ENCODE measurements at places on chromosomes 7 and 10.

- DNase-seq = no peak
Measured at GRCh38 chr10:110762849-110763211, 108.9 kb upstream of the PDCD4 start.

DNA sequence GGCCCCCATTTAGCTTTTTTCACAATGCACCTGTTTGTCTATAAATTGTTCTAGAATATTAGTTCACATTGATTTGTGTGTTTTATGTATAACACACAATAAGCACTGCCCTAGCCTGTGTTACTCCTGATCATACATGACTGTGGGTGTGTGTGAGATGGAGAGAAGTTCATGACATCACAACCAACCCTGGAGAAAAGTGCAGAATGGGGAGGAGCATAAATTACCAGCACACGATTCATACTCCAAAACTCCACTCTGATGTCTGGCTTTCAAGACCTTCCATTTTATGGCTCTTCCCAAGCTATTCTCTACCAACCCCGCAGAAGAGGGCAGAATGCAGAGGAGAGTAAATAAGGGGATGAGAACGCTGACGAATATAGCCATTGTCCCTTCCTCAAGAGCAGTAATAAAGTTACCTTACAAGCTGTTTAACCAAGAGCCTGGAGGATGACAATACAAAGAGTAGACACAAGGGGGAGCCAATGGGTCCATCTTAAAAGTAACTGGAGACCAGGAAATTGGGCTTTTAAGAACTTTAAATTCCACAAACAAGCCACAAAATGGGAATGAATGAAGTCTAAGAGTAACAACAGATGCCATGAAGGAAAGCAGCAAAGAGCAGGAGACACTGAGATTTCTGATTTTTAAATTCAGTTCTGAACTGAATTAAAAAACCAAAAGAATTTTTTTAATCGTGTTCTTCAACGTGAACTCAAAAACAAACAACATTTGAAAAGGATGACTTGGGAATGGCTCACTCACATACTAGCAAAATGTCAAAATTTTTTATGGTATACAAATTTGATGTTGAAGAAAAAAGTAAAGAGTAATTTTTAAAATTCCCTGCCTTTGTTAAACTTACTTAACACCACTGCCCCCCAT is 159.6 kb downstream of the PARD3 start:
- peak; percentile 44 for DNase-seq

GRCh38 chr10:60729106-60729505 is 49.2 kb upstream of the CDK1 start:
- no peak for DNase-seq

DNA sequence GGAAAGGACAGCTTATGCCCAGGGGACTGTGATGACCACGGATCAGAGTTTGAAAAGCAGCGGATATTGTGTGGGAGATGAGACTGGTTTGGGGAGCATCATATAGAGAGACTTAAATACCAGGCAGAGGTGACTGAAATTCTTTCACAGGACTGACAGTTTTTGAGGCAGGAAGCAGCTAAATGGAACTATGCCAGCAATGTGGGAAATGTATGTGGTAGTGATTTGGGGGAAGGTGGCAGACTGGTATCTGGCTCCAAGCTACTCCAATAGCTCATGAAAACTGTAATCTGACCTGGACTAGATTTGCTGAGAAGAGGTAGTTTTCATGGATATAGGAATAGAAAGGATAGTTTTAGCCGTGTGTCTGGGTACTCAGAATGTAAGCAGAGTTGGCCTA is 592.6 kb downstream of the REEP3 start:
- no peak for DNase-seq

DNA sequence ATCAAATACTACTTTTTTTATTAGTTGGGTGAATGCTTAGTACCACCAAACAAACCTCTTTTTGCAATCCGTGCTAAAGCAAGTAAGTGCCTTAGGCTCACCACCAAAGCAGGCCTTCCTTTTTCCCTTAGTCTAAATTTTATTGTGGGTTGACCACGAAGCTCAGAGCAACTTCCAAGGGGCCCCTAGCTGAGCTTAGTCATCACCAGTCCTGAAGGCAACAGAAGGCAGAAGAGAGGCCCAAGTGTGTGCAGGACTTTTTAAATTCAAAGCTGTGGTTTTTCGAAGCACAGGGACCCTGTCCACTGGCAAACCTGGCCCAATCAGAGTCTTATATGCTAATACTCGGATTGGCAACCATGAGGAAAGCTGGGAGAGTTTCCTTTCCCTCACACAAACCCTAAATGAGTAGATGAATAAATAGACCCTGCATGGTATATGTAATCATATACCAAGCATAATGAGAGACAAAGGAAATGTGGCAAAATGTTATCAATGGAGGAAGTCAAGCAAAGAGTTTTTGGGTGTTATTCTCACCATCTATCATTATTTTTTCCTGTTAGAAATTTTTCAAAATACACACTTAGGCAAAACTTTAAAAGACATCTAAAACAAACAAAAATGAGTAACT is 453.2 kb upstream of the GALNT17 start:
- DNase-seq = no peak

DNA sequence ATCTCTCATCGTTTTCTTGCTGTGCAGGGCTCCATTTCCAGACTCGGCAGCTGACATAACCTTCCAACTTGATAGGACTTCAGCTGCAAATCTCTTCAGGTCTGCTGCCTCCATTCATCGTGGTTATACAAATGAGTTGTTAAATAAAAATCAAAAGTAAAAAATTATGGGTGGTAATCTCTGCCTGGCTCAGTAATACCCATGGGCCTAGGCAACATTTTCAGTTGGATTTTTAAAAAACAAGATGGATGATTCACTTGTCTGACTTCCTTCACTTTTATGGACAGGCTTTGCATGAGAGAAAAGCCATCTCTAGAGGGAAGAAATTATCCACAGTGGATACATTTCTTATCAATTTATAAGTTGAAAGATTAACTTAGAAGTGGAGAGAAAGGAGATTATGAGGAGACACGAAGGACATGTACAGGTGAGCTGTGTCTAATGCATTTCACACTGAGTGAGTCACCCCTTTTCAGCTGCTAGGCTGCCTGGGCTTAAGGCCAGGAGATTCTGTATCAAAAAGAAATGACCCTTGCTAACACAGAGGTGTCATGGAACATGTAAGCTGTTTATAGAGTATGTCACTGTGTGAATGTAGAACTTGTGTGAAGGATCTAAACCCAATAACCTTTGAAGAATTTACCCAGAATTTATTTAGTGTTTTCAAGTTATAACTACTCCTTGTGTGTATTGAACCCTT is 495.1 kb downstream of the AUTS2 start:
- no peak for DNase-seq

DNA sequence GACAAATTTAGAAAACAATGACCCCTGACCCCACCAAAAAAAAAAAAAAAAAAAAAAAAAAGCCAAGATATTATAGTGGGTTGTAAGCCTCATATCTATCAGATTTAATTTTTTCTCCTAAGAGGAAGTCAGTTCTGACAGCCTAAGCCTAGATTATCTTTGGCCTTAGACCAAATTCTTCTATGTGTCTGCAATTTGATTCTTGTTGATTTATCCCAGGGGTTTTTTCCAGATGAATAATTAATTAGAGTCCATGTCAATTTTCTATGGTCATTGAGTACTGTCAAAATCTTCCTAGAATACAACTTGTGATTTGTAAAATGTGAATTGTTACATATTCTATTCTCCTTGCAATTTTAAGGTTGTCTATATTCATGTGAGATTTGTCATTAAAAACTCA is 151.6 kb upstream of the CACNA2D1 start:
- no peak for DNase-seq

GRCh38 chr10:63611078-63611477 is 89.9 kb downstream of the REEP3 start:
- DNase-seq = no peak

DNA sequence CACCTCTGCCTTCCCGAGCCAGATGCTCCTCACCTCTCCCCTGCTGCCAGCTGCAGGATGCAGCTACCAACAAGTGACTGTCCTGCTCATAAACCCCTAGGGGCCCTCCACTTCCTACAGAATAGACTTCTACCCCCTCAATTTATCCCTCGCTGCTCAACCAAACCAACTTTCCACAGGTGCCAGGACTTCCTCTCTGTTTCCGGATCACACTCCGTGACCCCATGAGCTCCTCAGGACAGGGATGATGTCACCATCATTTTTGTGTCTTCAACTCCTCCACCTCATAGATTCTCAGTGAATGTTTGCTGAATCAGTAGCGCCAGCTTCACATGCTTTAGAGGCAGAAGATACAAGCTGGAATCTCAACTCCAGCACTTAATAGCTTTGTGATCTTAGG is 25.8 kb upstream of the ADRB1 start:
- no peak for DNase-seq

- DNase-seq = no peak
Measured at GRCh38 chr7:129315960-129316359, 91.1 kb downstream of the AHCYL2 start.

- no peak for DNase-seq
Measured at GRCh38 chr10:97705006-97705670, 8.4 kb upstream of the MARVELD1 start.

DNA sequence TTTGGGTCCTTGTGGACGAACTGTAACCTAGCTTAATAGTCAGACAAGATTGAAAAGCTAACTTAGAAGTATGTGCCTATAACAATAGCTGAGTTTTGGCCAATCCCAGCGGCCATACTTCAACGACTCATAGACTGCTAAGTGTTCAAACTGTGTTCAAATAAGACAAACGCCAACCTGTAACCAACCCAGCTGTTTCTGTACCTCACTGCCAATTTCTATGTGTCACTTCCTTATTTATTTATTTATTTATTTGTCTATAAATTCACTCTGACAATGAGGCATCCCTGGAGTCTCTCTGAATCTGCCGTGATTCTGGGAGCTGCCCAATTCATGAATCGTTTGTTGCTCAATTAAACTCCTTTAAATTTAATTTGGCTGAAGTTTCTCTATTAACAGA is 21.7 kb downstream of the ST8SIA6 start:
- DNase-seq = no peak

GRCh38 chr10:123259791-123260190 is 105.6 kb downstream of the BUB3 start:
- DNase-seq = no peak

DNA sequence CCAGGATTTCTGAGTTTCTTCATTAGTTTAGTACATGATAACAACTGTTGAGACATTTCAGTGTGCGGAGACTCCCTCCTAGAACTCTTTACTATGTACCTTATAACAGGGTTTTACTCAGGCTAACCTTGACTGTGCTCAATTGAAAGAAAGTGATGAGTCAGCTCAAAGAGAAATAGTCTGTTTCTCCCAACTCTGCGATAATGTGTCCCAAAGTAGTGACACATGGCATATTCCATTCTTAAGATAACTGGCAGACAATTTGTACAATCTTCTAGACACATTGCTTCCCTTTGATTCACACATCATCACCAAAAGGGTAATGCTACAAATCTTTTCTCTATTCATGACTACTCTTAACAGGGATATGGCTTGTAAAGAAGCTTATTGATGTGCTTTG is 645.2 kb downstream of the AUTS2 start:
- DNase-seq = no peak

GRCh38 chr7:133461421-133461820 is 208.5 kb downstream of the EXOC4 start:
- DNase-seq = no peak

DNA sequence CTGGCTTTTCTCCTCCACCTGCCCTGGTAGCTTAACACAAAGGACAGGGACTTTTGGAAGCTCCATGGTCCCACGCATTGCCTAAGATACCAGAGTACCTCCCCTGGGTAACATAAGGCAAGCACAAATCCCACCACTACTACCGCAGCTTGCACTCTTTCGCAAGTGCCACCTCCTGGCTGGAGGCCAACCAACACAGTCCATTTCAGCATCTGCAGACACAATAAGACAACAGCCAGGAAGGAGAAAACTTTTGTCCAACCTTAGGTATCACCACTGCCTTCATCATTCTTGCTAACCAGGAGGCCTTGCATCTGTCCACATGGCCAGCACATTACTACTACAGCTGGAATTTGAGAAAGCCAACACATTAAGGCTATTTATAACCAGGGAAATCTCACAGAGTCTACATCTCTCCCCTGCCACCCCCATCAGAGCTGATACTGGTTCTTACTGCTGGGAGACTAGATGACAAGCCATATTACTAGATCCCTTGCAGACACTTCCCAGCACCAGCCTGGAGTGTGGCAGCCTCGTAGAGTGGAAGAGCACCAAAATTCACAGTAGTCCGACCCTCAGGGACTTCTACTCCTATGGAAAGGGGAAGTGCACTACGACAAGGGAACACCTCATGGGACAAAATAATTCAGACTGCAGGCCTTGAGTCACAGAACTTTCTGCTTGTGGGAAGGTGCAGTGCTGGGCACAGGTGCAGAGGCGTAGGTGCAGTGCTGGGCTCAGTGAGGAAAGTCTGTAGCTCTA is 39.8 kb upstream of the CDK13 start:
- peak; percentile 3 for DNase-seq

DNA sequence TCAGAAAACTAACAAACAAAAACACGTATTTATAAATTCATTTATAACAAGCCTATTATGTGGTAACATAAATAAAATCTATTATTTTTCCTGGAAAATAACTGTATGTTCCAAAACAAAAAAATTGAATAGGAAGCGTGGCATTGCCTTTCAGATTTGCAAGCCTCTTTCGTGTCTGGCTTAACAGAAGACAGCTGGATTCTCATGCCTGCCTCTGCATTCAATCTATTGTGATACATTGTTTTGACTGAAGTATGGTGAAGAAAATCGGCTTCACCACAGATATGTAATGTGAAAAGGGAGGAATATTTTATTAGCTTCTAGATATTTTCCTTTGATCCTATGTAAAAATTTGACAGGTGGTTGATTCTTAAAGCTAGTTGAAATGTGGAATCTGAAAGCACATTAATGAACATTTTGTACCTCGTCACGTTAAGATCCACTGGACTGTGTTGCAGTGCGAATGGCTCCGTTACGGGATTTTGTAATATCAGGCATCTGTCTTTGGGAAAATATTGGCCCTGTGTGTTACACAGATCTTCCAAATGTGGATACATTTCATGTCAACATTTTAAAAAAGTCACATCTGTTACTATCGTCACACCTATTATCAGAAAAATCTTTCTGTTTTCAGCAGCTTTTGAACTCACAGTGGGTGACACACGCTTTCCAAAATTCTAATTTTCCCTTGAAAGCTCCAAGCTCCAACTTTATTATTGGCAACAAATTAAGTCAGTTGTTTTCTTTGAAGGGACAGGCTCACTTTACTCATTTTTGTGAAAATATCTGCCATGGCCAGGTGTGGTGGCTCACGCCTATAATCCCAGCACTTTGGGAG is 26.2 kb downstream of the PALD1 start:
- no peak for DNase-seq

DNA sequence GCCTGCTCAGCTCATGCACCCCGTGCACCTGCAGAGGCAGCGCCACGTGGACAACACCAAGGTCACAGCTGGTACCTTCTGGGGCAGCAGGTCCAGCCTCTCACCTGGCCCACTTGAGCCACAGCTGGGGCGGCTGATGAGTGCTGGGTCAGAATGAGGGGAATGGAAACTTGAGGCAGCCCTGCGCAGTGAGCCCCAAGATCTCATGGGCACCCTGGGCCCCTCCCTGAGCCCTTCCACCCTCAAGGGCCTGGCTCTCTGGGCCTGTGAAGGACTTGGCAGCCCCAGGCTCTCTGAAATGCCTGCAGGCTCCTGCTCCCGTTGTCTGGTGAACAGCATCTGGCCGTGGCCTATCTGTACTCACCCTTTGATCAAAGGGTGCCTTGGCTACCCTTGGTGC is 112.7 kb downstream of the TCERG1L start:
- no peak for DNase-seq

- DNase-seq = no peak
Measured at GRCh38 chr7:69450456-69450855, 147.8 kb upstream of the AUTS2 start.

- DNase-seq = no peak
Measured at GRCh38 chr7:1862560-1862959, 192.5 kb downstream of the ELFN1 start.

- DNase-seq = no peak
Measured at GRCh38 chr7:125383324-125383723, 453.7 kb upstream of the POT1 start.
